RPMI7951 (cell line): ENCODE measurements at places on chromosomes 2 and 18. TPM values are rescaled to one million over a fixed set of nuclear protein-coding genes. Genes with fewer than 3 reads are reported as not detected.

FOXI3 gene
- total RNA-seq: not detected in 2 replicates

TCF23 gene
- not detected in 2 replicates for total RNA-seq

DNA sequence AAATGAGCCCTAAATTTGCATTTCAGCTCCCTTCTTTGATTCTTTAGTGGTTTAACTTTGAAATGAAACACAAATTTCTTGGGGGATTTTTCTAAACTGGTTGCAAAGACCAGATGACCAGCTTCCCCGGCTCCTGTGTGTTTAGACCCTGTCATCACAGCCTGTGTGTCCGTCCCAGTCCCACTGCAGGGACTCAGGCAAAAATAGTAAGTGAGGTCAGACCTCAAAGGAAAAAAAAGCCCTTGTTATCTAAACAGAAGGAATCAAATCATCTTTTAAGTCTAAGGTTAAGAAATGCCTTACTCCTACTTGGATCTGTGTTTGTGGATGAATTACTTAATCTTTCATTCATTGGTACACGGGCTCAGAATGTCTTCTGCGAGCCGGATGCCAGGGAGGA is 423.7 kb downstream of the LPIN1 start:
- DNase-seq: no peak

DNA sequence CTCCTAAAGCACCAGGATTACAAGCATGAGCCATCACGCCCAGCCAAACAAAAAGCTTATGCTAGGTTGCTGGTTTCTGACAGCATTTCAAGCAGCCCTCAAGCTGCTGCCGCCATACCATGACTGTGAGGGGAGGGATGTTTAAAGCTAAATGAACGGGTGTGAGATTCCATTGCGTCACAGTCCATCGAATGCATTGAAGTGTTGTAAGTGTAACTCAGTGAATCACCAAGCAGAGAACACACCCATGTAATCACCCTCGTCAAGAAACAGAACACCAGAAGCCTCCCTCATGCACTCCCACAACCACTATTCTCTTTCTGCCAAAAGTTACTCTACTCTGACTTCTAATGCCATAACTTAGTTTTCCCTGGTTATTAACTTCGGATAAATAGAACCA is 32.8 kb upstream of the MC5R start:
- DNase-seq: no peak

DNA sequence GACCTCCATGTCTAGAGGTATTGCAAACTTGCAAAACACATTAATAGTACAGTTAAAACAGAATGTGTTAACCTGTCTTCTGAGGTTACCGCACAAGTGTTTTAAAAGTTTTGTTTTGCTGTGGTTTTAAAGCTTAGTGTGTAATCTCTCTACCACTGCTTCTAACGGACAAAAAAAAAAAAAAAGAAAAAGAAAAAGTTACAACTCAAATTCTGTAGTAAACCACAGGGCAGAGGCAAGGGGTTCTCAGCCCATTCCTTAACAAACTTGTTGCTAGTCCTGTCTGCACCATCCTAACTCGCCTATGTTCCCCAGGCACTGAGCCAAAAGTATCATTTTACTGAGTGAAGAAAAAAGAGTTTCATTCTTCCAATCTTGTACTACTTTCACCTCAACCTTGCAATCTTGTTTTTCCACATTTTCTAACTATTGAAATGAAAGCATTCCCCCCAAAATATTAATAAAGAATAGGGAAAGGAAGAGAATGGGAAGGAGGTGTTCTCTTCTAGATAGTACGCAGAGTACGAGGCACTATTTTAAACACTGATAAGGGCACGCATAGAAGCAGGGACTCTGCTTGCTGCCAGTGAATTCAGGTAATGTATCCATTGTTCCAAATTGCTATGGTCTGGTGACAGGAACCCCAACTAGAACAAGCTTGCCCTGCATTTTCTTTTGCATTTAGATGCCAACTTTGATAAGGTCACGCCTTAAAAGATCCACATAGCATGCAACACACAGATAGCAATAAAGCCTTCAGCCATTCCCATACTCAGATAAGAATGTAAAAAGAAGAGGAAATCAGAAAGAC is 47.1 kb downstream of the IKZF2 start:
- peak; percentile 49 for DNase-seq

GRCh38 chr2:216146573-216146972 is 37.4 kb downstream of the XRCC5 start:
- no peak for DNase-seq

DNA sequence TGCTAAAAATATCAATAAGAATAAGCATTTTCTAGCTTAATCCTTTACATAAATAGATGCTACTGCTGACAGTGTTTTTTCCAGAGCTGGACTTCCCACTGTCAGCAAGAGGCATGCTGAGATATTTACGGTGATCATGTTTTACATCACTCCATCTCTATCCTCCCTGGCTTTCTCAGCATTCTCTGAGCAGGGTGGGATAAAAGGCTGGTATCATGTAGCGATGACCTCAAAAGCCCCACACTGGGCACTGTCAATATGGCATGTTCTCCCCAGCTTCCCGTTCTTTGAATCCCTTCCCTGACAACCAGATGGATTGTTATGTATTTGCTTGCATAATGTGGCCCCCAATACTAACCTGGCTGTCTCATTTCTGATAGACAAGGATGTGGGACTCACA is 83.2 kb upstream of the EPHA4 start:
- no peak for DNase-seq

- DNase-seq: no peak
Observed at GRCh38 chr2:20544153-20544747, 97.4 kb downstream of the RHOB start.

DNA sequence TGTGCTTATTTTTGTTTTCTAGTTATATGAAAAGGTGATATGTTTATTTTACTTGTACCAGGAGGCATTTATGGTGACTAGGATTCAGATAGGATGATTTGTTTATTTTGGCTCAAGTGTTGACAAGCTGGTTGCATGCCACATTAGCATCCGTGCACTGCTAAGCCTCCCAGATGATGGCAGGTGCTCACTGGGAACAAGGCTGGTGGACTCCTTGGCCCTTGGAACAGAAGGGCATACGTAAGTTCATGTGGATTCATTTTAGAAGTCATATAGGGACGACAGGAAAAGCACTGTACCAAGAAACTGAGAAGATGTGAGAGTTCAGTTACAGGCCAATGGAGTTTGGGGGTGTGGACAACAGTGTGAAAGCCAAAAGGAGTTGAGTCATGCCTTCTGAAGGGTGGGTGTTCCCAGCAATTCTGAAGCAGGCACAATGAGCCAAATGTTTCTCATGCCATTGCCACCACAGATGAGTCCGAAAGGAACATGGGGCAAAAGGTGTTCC is 166.2 kb downstream of the PHLPP1 start:
- peak; percentile 91 for DNase-seq

- no peak for DNase-seq
Observed at GRCh38 chr18:50494569-50494968, 65.3 kb upstream of the MAPK4 start.
